NCI-H1417 (cell line): ENCODE measurements at places on chromosomes 6 and 20.

DNA sequence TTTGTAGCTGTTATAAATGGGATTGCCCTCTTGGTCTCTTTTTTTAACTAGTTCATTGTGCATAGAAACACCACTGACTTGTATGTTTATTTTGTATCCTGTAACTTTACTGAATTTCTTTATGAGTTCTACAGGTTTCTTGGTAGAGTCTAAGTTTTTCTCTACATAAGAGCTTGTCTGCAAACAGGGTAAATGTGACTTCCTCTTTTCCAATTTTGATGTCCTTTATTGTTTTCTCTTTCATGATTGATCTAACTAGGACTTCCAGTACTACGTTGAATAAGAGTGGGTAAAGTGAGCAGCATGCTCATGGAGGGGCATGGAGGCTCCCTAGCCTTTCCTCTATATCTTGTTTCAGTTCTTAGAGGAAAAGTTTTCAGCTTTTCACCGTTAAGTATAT is 3.0 kb upstream of the WFDC10A start:
- no peak for DNase-seq

- DNase-seq = no peak
Observed at GRCh38 chr6:14206391-14206790, 88.8 kb downstream of the CD83 start.

DNA sequence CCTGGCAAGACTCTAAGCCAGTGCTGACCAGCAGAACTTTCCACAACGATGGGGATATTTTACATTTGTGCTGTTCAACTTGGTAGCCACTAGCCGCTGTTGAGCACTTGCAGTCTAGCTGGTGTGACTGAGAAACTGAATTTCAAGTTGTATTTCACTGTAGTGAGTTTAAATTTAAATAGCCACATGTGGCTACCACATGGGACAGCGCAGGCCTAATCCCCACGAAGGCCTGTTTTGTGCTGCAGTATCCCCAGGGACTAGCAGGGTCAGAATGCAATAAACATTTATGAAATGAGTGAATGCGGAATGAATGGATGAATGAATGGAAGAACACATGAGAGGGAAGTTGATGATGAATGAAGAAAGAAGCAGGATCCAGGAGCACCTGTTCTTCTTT is 115.8 kb downstream of the TRERF1 start:
- DNase-seq = no peak

GRCh38 chr6:20055916-20056315 is 156.4 kb downstream of the MBOAT1 start:
- no peak for DNase-seq

- DNase-seq = no peak
Observed at GRCh38 chr6:124002377-124003081, 198.9 kb downstream of the NKAIN2 start.
